Putamen (tissue), 1 donor: ENCODE measurements at places on chromosomes 16 and 17.
A peak's percentile ranks its signal among the peaks of the same experiment; 100 is the strongest.

DNA sequence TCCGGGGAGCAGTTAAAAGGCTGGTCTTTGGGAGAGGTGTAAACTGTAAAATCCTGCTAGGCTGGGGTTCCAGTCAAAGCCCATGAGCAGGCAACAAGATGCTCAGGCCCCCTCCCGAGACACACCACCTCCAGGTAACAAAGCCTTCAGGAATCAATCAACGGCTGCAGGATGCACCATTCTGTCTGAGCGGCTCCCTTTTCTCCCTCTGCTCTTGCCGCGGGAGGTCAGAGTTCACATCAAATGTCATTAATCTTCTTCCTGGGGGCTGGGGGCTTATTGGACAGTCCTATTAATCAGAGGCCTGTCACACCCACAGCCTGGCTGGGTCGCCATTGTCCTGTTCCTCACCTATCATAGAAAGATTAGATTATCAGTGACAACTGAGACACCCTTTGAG lies 11.9 kb upstream of the CCDC182 start:
- no peak for DNase-seq

DNA sequence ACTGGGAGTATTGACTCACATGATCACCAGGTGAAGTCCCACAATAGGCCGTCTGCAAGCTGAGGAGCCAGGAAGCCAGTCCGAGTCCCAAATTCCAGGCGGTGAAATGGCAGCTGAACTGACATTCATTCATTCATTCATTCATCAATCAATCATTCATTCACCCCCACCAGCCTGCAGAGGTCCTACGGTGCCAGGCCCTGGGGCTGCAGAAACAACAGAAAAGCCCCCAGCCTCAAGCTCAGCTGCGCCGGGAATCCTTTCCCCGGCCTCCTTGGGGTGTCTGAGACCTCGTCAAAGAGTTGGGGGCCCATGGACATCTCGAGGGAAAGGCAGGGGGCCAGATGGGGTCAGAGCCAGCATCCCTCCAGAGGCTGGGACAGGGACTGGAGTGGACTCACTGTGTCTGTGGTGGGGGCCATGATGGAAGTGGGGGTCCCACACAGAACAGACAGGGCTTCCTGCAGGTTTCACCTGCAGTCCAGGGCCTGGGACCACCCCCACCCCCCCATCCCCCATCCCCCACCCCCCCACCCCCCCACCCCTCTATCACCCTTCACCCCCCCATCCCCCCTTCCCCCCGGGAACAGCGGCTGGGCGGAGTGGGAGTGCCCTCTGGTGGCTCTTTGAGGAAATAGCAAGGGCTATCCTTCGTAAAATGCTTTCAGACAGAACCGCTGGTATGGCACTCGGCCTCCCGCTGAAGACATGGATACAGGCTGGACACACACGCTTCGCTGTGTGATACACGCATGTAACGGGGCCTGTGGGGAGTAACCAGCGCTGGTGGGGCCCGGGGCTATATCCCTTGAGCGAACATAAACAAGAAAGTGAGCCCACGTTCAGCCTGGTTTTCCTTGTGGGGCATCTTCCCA lies 8.5 kb upstream of the ZC3H18 start:
- DNase-seq, result peak; percentile 32

GRCh38 chr16:25922438-25922837 lies 230.7 kb downstream of the HS3ST4 start:
- no peak for DNase-seq

DNA sequence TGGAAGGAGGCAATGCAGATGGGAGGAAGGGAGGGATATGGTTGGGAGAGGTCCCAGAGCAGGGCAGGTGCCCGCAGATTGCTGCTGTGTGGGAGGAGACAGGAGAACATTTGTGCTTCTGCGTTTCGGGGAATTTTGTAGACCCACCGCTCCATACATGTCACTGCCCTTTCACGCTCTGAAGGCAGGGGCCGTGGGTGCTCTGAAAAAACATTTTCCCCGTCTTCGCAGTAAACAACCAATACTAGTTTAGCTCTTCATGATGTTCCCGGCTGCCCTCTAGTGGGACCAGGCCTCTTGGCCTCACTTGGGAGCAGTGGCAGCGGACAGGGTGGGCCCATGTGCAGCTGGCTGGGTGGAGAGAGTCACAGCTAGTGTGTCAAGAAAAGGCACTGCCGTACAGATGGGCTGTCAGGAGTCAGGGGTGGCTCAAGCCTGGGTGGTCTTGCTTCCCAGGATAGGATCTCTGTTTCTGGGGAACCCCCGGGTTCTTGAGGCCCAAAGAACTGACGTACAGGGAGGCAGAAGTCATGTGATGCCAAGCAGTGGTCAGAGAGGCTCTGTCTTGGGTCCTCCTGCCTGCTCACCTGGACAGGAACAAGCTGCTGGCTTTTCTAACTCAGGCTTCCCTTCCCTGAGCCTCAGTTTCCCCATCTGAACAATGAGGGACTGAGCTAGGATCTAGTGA lies 46.5 kb upstream of the CPNE2 start:
- DNase-seq, result peak; percentile 57

DNA sequence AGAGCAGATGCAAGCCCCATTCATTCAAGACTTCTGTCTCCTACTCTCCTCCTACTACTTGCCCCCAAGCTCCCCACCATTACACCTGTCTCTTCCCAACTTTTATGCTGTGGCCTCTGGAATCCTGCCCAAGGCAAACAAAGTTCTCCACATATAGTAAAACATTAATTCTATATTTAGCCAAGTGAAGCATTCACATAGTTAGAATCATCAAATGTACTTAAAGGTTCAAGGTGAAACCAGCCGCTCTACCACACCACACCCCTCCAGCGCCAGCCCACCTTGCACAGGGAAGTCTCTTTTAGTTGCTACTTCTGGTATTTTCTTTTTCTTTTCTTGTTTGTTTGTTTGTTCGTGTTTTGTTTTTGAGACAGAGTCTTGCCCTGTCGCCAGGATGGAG lies 25.4 kb upstream of the GUCY2D start:
- DNase-seq, result no peak

DNA sequence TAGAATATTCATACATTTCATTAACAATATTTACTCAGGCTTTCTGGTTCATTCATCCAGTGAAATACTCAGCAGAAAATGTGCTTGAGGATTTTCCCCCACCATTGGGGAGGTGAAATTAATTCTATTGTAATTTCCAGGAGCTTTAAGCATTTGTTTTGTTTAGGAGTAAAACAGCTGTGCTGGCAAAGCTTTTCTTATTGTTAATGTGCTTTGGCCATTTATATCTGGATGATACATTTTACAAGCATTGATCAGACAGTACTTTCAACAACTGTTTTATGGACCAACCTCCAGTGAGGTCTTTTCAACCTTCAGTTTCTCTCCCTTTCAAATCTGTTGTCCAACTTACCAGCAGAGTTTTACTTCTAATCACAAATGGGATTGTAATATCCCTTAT lies 672.4 kb downstream of the CDH11 start:
- no peak for DNase-seq

DNA sequence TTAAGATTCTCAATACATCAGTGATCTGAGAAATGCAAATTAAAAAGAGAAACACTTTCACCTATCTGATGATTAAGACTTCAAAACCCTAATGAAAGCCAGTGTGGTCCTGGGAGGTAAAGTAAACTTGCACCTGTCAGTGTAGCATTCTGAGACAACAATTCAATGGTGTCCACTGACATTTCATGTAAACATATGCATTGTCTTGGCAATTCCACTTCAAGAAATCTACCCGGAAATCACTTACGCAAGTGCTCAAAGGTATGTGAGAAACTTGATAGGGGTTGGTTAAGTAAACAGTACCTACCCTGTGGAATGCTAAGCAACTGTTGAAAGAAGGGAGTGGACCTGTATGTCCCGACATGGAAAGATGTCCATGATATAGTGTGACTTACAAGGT lies 2.1 kb downstream of the ST6GALNAC1 start:
- DNase-seq, result no peak

DNA sequence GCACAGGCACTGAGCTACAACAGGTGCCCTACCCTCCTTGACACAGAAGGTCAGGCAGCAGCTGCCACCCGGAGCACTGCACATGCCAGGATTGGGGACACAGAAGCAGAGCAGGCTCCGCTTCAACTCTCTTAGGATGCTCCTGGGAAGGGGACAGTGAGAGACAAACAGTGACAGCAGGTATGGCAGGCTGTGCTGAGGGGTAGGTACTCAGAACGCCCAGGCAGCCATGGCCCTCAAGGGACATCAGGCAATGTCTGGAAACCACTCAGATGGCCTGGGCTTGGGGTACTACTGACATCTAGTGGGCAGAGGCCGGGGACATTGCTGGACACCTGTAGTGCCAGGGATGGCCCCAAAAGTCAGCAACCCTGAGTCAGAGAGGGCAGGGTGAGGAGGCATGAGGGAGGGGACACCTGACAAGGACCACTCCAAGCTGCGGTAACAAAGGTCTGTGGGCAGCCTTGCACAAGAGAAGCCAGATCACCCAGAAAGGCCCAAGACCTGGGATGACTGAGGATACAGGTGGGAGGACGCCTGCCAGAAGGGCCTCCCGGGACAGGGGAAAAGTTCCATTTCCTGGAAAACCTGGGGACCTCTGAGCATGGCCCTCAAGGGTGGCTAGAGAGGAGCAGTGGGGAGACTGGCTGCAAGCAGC lies 21.2 kb downstream of the PEMT start:
- no peak for DNase-seq

DNA sequence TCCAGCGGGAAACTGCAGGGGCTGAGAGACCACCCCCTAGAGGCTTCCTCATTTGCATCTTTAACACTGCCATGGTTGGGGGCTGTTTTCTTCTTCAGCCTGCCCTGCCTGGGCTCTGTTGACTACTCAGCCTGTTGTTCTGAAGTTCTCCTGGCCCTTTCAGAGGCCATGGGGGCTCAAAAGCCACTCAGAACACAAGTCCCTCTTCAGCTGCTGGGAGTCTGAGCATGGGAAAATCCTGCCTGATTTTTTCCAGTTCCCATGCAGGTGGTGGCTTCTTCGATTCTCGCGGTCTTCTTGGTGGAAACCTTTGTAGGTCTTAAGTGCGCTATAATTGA lies 36.3 kb downstream of the PLCG2 start:
- no peak for DNase-seq

- no peak for DNase-seq
Measured at GRCh38 chr17:78731904-78732303, 50.2 kb downstream of the CYTH1 start.

DNA sequence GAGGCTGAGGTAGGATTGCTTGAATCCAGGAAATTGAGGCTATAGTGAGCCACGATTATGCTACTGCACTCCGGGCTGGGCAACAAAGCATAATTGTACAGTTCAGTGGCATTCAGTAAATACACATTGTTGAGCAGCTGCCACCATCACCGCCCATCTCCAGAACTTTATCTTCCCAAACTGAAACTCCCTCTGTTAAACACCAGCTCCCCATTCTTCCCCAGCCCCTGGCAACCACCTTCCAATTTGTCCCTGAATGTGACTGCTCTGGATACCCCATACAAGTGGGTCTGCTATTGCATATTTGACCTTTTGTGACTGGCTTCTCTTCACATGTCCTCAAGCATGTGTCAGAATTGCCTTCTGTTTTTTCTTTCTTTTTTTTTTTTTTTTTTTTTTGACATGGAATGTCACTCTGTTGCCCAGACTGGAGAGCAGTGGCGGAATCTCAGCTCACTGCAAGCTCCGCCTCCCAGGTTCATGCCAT lies 2.9 kb downstream of the RPL38 start:
- no peak for DNase-seq

DNA sequence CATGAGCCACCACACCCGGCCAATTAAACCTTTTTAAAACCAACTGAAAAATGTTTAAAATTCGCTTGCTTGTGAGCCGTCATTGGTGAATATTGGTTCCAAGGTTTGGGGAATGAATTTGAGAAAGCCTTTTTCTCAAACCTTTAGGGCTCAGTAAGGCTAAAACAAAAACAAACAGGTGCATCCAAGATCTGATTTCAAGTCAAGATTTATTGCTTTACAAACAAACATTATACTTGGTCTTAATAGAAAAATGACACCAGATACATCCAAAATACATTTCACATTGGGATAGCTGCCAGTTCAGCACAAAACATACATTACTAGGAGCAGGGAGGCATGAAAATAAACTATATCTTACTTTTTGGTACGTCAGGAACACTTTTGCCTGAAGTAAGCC lies 5.4 kb downstream of the C17orf58 start:
- DNase-seq, result no peak

GRCh38 chr16:67874372-67874771 lies 1.5 kb downstream of the EDC4 start:
- no peak for DNase-seq

DNA sequence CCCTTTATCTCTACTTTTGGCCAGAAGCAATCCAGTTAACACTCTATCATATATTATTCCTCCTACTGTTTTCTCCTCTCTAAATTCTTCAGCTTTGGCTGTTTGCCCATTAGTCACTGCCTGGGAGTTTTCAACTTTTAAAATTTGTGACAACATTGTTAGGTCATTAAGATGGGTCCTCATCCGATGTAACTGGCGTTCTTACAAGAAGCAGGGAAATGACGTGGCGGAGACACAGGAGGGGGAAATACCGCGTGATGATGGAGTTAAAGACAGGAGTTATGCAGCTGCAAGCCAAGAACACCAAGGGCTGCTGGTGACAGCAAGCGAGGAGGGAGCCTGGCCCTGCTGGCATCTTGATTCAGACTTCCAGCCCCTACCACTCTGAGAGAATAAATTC lies 34.8 kb upstream of the CPHXL start:
- DNase-seq, result no peak

GRCh38 chr17:42092939-42093338 lies 5.3 kb downstream of the ZNF385C start:
- no peak for DNase-seq

- DNase-seq, result no peak
Measured at GRCh38 chr17:79888811-79889634, 49.8 kb upstream of the CBX4 start.

DNA sequence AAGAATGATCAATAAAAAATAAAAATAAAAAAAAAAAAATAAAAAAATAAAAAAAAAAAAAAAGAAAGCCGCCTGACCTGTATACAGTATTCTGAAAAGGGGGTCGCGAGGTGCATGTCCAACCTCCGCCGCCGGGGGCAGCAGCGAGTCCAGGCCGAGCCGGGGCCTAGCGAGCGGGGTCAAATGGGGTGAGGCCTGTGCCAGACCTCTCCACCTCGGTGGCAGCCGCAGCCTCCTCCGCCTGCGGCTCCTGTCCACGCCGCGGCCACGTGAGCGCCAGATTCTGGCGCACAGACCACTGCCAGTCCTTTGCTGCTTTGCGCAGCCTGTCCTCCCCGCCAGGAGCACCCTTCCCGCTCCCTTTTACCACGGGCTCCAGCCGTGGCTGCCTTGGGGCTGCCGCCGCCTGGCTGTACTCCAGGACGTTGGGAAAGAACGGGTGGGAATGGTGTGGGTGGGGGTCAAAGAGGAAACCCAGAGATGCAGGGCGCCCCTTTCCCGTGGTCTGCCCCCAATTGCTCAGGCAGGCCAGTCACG lies 2.4 kb upstream of the BCKDK start:
- DNase-seq, result peak; percentile 69

GRCh38 chr16:12540290-12540689 lies 263.4 kb downstream of the CPPED1 start:
- DNase-seq, result no peak

- DNase-seq, result no peak
Measured at GRCh38 chr16:77496934-77497333, 62.1 kb upstream of the ADAMTS18 start.
